D721Med (cell line): ENCODE measurements at places on chromosomes 2 and 18.

GRCh38 chr2:15577071-15577735, 14.5 kb upstream of the DDX1 start:
- DNase-seq = peak; percentile 26

DNA sequence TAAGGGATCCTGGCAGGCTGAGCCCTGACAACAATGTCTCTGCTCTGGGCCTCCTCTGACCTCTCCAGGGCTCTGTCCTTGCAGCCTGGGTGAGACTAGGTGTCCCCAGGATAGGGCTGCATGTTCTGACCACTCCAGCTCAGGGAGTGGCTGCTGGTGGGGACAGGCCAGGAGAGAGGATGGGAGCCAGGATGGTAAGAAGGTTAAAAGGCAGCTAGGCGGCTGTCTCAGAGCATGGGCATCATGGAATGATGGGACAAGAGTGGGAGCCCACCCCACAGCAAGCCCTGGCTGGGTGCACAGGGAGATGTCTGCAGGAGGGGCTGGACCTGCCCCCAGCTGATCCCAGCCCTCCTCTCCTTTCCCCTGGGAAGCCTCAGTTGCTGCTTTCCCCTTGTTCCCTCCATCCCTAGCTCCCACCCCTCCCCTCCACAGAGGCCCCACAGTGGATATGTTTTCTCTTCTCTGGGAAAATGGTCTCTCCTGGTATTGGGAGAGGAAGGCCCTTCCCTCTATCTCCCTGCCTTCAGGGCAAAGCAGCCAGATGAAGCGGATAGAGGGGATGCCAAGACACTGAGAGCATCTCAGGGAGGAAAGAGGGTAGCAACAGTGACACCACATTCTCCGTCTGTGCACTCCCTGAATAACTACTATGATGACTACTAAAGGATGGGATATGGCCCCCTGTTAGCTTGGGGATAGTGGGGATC, 334.3 kb downstream of the DYSF start:
- no peak for DNase-seq

DNA sequence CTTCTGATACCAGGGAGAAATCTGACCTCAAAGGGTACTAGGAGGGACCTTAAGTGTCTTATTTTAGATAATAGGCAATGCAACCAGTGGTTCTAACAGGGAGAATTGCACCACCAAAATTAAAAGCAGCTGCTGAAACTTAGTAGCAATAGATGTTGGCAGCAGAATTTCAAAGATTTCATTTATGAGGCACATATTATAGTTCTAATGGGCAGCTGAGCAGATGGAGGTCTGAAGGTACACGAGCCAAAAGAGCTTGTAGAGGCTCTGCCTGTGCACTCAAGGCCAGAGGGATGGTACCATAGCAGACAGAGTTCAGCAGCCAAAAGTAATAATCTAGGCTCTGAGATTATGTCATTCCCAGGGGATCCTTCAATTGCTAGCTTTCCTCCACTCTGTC, 87.3 kb upstream of the NCKAP5 start:
- no peak for DNase-seq

DNA sequence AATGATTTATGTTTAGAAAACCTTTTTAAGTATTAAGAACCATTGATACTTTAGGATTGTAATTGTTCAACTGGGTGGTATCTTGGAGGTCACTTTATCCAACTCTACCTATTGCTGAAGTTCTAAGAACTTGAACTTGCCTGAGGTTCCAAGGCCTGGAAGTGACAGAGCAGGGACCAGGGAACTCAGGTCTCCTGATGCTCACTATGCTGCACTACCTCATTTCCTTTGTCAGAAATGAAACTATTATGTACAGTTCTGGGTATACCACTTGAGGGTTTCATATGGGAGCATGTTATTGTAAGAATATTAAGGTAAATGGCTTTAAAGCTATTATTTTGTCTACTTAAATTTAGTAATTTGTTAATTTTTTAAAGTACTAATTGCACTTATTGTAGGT, 3.0 kb downstream of the MBD5 start:
- DNase-seq = no peak

DNA sequence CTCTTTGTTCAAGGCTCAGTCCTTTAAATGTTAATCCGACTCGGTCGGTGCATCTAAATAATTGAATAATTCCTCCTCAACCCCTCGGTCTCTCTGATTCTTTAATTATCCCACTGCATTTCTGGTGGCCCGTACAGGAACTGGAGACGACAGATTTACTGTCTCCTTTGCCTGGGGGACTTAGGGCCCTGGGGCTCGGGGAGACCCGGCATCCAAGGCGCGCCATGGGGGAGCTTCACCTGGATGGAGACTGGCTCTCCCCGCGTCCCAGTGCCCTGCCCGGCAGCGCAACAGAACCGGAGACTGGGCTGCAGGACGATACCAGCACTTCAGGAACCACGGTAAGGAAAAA, 47.7 kb upstream of the SELENOI start:
- DNase-seq = no peak

DNA sequence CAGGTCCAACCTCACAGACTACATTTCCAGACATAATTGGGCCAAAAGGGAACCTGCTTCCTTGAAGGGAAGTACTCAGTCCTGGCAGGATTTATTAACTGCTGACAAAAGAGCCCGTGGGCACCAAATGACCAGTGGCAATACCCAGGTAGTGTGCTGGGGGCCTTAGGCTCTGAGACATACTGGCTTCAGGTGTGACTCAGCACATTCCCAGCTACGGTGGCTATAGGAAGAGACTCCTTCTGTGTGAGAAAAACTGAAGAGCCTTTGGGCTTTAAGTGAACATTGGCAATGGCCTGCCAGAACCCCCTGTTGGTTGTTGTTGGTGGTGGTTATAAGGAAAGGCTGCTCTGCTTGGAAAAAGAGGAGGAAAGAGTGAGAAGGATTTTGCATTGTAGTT, 401.8 kb downstream of the KCNJ3 start:
- no peak for DNase-seq

GRCh38 chr2:38454081-38454480, 77.0 kb upstream of the ATL2 start:
- DNase-seq = no peak

- peak; percentile 37 for DNase-seq
These were observed at the start of gene DPP4 for GRCh38 chr2:162073888-162074631. Gene DPP4, minus strand, starts transcription at chr2:162074215. Its CDS starts 234 bp downstream, at chr2:162073981.

GRCh38 chr2:144801325-144801724, 281.4 kb upstream of the ZEB2 start:
- no peak for DNase-seq

DNA sequence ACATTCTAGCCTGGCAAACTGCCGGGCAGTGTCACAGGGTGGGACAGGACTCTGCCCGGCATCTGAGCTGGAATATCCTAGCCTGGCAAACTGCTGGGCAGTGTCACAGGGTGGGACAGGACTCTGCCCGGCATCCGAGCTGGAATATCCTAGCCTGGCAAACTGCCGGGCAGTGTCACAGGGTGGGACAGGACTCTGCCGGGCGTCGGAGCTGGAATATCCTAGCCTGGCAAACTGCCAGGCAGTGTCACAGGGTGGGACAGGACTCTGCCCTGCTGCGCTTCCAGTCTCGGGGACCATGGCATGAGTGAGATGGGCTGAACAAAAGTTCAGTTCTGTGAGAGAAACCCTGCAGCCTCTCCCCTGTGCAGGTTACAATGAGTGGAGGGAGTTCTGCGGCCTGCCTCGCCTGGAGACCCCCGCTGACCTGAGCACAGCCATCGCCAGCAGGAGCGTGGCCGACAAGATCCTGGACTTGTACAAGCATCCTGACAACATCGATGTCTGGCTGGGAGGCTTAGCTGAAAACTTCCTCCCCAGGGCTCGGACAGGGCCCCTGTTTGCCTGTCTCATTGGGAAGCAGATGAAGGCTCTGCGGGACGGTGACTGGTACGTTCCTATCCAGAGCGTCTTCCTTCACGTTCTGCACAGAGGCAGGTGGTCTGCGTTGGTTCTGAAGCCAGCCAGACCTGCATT, 80.3 kb downstream of the TPO start:
- DNase-seq = no peak

DNA sequence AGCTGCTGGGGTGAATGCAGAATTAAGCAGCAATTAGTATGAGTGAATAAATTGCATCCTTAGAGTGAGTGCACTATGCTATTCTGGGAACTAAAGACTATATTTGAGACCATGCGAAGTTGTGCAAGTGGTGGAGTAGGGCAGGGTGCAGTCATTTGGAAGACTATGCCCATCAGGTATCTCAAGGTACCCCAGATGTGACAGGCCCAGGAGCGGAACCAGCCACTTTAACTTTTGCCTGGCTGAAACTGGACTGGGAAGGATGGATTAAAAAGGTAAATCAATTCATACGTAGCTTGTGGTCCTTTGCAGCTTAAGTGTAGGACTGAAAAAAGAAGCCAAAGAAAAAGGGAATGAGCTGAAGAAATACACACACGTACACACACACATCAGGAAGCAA, 1.7 kb downstream of the KYNU start:
- DNase-seq = no peak

GRCh38 chr2:177474301-177474700, 81.7 kb downstream of the AGPS start:
- no peak for DNase-seq

- no peak for DNase-seq
These were observed 26.2 kb downstream of the HPCAL1 start for GRCh38 chr2:10328670-10329579.

DNA sequence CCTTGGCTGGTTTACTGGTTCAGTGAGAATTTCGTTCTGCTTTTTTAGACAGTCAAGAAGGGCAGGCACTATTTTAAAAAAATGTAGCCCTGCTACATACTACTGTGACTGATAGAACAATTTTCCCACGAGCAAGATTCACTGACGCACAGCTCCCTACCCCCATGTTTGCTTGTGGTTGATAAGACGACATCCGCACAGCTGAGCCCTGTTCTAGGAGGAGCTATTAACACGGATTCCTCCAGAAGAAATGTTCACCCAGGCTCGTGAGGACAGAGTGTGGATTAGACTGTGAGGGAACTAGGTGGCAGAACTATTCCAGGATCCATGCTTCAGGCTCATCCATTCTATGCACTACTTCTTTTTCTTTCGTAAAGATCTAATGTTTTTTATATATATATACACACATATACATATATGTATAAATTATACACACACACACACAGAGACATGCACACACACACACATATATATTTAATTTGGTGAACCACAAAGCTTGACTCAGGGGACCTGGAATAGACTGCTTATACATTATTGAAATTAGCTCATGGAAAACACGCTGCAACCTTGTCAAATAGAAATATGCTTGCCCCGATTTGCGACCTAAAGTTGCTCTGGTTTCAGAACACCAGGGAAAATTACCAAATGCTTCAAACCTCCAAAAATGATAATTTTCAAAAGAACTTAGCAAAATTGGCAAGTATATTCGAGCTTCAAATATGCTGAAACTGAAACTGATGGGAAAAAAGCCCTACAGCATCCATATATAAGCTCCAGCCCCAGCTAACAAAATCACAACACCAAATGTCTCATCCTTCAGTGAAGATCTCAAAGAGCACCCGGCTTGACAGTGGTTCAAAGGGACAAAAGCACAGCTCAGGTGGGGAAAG, 370.4 kb downstream of the SOCS6 start:
- DNase-seq = no peak

DNA sequence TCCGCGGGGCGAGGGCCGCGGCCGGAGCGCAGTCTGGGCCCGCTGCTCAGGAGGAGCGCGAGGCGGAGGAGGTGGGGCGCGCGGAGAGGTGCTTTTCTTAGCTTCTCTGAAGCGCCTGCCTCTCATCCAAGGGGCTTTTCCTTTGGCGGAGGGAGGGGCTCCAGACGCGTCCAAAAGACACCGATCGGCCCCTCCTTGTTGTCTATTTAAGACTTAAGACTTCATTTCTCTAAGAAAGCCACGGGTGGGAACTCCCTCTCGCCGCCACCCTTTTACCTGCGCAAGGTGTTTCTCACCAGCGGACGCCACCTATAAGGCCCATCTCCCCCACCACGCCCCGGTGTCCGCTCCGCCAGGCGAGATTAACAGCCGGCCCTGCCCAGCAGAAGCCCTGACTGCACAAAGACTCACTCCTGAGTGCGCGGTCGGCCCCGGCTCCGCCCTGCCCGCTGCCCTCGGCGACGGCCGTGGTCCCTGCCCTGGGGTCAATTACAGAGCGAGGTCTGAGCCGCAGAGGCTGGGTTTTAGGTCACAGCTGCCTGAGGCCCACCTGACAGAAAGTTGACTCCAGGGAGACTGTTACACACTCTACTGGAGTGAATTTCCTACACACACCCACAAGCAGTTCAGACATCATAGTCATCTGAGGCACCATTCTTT, at the start of gene DSC2:
Gene DSC2 (minus strand): TSS at position 397 of the 660 bp plus-strand sequence. CDS start 450 bp downstream, outside the sequence.
- DNase-seq = peak; percentile 20

- no peak for DNase-seq
These were observed 94.8 kb upstream of the ITGB6 start for GRCh38 chr2:160294889-160295288.

DNA sequence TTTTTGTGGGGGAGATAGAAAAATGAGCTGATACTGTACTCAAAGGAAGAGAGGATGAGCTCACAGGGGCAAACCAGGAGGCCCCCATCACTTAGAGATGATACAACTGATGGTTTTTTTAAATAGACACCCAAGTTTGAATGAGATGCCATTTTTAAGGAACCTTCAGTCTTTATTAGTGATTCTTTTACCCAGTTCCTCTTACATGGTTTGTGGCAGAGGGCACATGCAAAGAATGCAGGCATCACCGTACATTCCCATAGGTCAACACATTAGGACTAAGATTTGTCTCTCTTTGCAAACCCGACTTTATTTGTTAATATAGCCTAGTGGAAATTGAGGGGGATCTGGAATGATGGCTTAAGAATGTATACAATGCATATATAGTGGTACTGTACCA, 250.9 kb downstream of the ASXL3 start:
- no peak for DNase-seq

DNA sequence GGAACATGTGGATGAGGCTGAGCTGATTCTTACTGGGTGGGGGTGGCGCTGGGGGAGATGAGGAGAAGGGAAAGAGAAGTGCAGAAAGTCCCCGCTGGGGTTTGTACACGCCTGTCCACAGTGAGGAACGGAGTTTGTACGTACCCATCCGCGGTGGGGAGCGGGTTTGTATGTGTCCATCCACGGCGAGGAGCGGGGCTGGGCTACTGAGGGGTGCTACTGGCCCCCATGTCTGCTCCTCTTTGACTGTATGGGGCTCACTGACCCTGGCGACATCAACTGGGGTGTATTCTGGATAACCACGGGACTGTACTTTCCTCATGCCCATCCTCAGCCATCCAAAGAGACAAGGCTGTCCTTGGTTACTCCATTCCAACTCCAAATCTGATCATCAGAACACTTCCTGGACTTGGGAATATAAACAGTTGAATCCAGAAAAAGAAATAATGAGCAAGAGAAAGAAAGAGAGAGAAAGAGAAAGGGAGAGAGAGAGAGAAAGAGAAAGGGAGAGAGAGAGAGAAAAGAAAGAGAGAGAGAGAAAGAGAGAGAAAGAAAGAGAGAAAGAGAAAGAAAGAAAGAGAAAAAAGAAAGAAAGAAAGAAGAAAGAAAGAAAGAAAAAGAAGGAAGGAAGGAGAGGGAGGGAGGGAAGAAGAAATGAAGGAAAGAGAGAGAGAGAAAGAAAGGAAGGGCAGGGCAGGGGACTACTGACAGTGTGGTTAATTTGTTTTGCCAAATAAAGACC, 21.0 kb downstream of the MAL start:
- DNase-seq = no peak

GRCh38 chr2:62321380-62322289, 125.7 kb downstream of the B3GNT2 start:
- no peak for DNase-seq

GRCh38 chr2:129233751-129234406, 745.6 kb upstream of the RAB6C start:
- DNase-seq = no peak

GRCh38 chr2:86336675-86337243, 667 bp downstream of the REEP1 start:
- no peak for DNase-seq
